ENCODE measurements at places on chromosomes 11 and 22. TPM values are rescaled to one million over a fixed set of nuclear protein-coding genes. Genes with fewer than 3 reads are reported as not detected.

The BCO2 gene
- 8.7 TPM for total RNA-seq

The CLDN5 gene
- total RNA-seq: 38.9 TPM

GRCh38 chr11:108199446-108200321 lies 22.8 kb downstream of the NPAT start:
- DNase-seq: no peak

DNA sequence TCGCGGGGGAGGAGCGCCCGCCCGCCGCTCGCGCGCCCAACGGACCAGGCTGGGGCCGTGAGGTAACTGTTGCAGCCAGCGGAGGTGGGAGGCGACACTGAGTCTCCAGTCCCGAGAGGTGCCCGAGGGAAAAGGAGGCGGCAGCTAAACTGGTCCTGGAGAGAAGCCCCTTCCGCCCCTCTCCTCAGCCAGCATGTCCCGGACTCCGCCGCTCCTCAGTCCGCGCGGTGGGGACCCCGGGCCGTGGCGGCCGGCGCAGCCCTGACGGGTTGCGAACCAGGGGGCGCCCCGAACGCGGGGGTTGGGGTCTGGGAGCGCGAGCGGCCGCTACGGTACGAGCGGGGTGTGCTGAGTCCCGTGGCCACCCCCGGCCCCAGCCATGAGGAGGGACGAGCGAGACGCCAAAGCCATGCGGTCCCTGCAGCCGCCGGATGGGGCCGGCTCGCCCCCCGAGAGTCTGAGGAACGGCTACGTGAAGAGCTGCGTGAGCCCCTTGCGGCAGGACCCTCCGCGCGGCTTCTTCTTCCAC lies at the start of gene PDE3B:
Gene PDE3B, plus strand, starts transcription at position 108 of the 529 bp plus-strand sequence. Its CDS starts 272 bp downstream, at position 380.
- peak; percentile 84 for DNase-seq

GRCh38 chr22:35634943-35635540 lies 13.2 kb upstream of the APOL6 start:
- no peak for DNase-seq

- DNase-seq: no peak
These were observed 533.0 kb downstream of the KCNA4 start for GRCh38 chr11:29483831-29484230.

DNA sequence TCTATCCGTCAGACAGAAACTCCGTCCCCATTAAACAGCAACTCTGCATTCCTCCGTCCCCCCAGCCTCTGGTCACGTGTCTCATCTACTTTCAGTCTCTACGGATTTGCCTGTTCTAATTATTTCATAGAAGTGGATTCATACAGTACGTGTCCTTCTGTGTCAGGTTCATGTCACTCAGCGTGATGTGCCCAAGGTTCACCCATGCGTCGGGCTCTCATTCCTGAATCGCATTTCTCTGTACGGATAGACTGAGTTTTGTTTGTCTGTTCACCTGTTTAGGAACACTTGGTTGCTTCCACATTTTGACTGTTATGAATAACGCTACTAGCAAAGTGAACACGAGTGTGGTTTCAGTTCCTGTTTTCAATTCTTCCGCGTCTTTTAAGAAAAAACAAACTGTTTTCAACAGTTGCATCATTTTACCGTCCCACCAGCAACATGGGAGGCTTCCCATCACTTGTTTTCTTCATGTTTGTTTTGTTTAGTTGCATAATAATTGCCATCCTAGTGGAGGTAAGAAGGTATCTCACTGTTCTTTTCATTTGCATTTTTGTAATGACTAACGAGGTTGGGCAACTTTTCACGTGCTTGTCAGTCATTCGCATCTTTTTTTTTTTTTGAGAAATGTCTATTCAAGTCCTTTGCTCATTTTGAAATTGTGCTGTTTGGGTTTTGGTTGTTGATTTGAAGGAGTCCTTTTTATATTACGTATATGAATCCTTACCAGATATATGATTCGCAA lies 8.9 kb upstream of the NLRP6 start:
- no peak for DNase-seq

Measured in ureter (tissue), 1 donor.